ENCODE measurements at places on chromosomes 1 and 21. TPM values are rescaled to one million over a fixed set of nuclear protein-coding genes. Genes with fewer than 3 reads are reported as not detected.
A peak's percentile ranks its signal among the peaks of the same experiment; 100 is the strongest.

DNA sequence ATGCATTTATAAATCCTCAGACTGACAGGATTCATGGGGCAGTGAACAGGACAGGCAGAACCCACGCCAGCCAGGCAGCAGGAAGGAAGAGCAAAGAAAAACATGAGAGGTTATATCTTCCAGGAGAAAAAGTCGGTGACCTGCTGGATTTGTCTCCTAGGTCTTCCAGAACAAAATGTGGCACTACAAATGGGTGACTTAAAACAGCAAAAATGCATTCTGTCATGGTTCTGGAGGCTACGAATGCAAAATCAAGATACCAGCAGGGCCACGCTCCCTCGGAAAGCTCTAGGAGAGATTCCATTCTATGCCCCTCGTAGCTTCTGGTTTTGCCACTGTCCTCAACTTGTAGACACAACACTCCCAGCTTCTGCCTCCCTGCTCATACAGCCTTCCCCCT is 63.4 kb downstream of the PSMG1 start:
- no peak for DNase-seq

DNA sequence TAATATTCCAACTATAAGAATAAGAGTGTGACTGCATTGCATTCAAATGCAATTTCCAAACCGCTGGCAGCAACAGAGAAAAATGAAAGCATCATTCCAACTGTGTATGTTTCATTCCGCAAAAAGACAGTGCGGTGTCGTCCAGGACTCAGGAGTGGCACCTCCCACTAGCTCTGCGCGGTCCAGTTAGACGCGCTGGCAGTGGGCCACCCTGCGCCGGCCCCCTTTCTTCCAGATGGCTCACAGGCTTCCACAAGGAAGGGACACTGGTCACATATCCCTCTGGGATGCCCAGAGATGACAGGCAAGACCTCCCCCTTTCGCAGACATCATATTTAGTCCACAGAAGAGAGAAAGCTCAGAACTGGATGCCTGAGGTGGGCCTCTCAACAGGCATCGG is 11.9 kb downstream of the WRAP73 start:
- DNase-seq, result no peak

- DNase-seq, result no peak
These were observed 4.2 kb downstream of the CELA2A start for GRCh38 chr1:15460708-15461095.

DNA sequence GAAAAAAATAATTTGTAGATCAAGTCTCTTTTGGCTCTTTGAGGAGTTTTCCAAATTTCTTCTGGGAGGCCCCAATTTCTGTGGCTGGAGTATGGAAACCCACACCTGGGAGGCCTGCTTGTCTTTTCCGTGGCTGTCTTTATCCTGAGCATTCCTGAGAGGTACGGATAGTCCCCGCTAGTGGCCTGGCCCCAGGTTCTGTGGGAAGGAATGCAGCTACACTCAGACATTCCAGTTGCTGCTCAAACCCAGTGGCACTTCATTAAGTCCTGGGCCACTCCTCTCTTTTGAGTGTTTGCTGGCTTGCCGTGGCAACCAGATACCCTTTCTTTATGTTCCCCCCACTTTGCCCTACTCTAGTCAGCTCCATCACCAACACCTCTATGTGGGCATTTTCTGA is 310.4 kb downstream of the ASTN1 start:
- no peak for DNase-seq

DNA sequence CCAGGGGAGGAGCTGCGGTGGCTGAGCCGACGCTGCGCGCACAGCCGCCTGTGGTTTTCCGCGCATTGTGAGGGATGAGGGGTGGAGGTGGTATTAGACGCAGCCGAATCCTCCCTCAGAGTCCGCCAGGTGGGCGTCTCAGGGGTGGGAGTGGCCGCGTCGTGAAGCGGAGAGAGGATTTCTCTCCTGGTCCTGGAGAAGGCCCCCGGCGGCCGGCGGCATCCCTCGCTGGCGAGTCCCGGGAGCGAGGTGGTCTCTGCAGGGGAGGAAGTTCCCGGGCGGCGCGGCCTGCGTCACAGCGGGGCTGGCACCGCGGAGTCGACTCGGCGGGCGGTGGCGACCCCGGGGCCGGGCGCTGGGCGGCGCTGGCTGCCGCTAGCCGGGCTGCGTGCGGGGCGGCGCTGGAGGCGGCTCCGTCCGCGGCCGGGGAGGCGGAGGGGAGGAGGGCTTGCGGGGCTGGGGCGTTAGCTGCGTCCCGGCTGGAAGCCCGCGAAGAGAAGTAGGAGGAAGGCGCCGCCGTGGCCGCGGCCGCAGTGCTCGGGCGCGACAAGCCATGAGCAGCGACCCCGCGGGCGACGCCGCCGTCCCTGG is at the start of gene LRRC8C:
TSS of gene LRRC8C (plus strand) at position 464 of the 591 bp plus-strand sequence. CDS start 53,354 bp downstream, outside the sequence.
- peak; percentile 93 for DNase-seq

- DNase-seq, result no peak
These were observed 433.8 kb downstream of the PLPP3 start for GRCh38 chr1:56145581-56145980.

- peak; percentile 93 for DNase-seq
These were observed at the start of gene FGR for GRCh38 chr1:27634985-27635367. Gene FGR, minus strand, starts transcription at chr1:27635185. Its CDS starts 11,269 bp downstream, at chr1:27623916.

- DNase-seq, result no peak
These were observed 7.9 kb downstream of the FYB2 start for GRCh38 chr1:56811331-56811730.

DNA sequence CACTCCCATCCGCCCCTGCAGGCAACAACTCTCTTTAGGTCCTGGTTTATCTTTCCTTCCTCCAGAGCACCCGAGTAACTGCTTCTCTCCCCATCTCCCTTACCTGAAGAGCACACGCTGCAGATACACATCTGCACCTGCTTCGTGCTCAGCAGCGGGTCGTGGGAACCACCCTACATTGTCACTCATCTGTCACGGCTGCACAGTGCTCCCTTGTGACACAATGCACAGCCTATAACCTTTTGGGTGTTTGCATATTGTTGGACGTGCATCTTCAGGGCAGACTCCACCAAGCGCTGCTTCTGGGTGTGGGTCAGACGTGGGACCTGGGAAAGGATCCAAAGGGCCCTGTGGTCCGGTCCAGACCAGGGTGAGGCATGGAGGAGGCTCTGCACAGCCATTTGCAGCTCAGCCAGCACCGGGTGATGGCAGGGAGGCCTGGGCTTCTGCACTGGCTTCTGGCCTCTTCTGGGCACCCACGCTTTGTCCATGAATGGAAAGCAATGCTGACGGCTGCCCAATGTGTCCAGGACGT is 42.5 kb downstream of the WDR4 start:
- DNase-seq, result no peak

DNA sequence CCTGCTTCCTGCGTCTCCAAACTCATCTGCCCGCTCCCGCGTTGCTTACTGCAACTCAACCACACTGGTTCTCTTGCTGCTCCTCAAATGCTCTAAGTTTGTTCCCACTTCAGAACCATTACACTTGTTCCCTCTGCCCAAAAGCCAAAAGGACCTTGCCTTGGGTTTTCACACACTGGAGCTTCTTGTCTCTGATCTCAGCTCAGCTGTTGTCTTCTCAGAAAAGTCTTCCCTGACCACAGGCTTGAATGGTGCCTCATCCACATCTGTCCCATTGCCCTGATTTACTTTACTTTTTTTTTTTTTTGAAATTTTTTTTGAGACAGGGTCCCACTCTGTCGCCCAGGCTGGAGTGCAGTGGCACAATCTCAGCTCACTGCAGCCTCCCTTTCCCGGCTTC is 44.3 kb upstream of the SYT14 start:
- no peak for DNase-seq

DNA sequence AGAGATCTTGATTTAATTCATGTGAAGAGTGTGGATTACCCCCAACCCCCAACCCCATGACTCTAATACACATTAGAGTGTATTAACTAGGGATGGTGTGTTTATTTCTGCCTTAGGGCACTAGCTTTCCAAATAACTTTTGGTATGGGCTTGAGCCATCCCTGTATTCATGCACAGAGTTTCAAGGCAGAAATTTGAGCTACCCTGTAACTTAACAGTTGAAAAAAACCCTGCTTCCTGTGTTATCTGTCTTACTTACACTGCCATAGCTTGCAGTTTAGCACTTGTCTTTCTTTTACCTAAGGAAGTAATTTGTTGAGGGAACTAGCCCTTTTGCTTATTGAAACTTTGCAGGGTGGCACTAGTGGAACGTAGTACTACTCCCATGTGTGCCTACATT is 6.3 kb downstream of the SRSF11 start:
- no peak for DNase-seq

DNA sequence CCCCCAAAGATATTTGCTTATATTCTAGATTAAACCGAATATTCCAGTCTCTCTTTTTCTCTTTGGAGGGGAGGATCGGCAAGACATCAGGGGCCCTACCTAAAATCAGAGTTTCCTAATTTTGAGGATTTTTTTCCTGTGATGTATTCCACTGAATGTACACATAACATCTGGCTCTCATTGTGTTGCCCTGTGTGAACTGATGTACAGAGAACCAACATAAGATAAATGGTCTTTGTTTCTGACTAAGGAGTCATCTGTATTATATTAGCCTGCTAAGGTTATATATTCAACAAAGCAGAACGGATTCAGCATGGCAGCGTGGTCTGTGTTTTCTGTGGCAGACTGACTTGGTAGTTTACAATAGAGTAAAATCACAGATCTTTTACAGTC is 114.8 kb upstream of the NCAM2 start:
- no peak for DNase-seq

- no peak for DNase-seq
These were observed 3.7 kb upstream of the REN start for GRCh38 chr1:204169858-204170257.

GRCh38 chr1:54054438-54054749 is 986 bp downstream of the TCEANC2 start:
- no peak for DNase-seq

- DNase-seq, result no peak
These were observed at the start of gene CSMD2 for GRCh38 chr1:34164771-34165391. Gene CSMD2, minus strand, starts transcription at chr1:34165230. Its CDS starts 133 bp downstream, at chr1:34165097.

GRCh38 chr21:34235514-34235913 is 128.3 kb upstream of the KCNE2 start:
- DNase-seq, result no peak

DNA sequence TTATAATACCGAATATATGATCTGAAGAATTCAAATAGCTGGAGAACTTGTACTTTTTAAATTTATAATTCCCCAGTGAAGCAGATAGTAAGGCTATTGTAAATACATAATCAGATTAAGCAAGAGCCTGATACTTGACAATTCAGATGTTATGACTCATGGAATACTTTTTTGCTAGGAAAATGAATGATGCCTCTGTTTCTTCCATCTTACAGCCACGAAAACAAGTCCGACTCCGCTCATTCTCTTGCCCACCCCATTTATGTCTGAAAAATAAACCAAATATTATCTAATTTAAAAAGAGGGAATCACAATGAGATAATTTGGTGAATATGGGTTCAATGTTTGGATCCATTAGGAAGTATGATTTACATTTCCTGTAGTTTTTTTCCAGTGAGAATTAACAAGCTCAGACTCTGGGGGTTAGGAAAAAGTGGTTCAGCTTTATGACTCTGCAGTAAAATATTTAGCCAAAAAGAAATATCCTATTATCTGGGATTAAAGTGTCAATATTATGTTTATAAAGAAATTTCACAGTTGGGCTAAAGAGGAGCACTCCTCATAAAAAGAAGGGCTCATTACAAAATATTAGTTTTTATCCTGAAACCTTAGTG is 50.4 kb upstream of the DAB1 start:
- DNase-seq, result no peak

DNA sequence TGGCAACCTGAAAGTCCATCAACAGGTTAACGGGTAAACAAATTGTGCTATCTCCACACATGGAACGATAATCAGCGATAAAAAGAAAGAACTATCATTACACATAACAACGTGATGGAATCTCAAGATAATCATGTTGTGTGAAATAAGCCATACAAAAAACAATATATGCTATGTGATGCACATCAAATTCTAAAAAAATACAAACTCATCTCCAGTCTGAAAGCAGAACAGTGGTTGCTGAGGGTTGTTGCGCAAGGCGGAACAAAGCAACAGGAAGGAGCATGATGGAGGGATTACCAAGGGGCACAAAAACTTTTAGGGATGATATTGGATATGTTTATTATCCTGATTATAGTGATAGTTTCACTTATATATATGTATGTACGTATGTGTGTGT is 324.8 kb downstream of the VAV3 start:
- DNase-seq, result peak; percentile 60

- DNase-seq, result no peak
These were observed 68.2 kb downstream of the RNF187 start for GRCh38 chr1:228555074-228555994.

DNA sequence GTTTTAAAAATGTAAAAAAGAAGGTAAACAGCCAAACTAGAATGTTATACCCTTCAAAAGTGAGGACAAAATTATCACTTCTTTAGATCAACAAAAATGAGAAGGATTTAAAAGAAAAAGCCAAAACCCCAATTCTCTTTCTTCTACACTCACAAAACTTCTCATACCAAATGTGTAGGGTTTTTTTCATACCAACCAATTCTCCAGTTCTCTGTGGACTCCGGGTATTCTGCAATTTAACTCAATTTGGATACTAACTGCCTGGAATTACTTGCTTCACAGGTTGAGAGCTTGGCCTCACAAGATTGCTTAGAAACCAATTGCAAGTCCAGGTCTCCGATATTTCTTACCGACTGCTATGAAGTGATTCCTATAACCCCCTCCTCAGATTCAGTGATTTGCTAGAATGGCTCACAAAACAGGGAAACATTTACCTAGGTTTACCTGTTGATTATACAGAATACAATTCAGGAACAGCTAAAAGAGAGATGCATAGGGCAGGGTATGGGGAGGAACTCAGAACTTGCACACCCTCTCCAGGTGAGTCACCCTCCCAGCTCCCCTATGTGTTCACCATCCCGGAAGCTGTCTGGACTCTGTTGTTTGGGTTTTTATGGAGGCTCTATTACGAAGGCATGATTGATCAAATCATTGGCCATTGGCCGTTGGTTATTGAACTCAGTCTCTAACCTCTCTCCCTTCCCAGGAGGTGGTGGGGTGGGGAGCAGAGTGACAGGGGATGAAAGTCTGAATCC is 67.1 kb downstream of the CAMTA1 start:
- no peak for DNase-seq

DNA sequence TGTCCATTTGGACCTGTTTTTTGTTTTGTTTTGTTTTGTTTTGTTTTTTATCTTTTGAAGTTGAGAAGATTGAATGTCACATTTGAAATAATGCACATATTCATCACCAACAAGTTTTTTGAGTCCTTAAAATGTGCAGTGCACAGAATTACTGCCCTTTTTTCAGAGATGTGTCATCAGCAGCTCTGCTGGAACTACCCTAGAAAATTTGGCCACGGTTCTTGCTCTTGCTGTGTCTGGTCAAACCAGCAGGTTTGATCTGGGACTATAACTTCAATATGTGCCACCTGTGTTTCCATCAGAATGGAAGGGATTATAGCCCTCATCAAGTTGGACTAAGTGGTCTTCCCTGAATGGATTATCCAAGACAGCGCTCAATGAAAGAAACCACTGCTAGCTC is 24.1 kb upstream of the CNN3 start:
- DNase-seq, result no peak

GRCh38 chr1:248817065-248817464 is 8.7 kb downstream of the SH3BP5L start:
- no peak for DNase-seq

Gene COL11A1
- total RNA-seq, result not detected

Gene PGLYRP4
- not detected for total RNA-seq

Gene TMEM269
- not detected for total RNA-seq

Gene TNFRSF9
- not detected for total RNA-seq

Gene RGS4
- 0.92 TPM for total RNA-seq

Gene PYCR2
- total RNA-seq, result 58.6 TPM

Gene NBPF4
- not detected for total RNA-seq

Gene CFHR3
- total RNA-seq, result not detected

Gene CNR2
- not detected for total RNA-seq

Gene BARHL2
- total RNA-seq, result not detected

Gene SH2D1B
- 0.24 TPM for total RNA-seq

Gene SPRR3
- not detected for total RNA-seq

Gene HENMT1
- 1.1 TPM for total RNA-seq

Gene CLCA2
- total RNA-seq, result 0.05 TPM

Measured in Right ventricle myocardium inferior (tissue), 1 donor.